Thymus (tissue), 14 donors: ENCODE measurements at places on chromosomes 2 and 18. TPM values are rescaled to one million over a fixed set of nuclear protein-coding genes. Genes with fewer than 3 reads are reported as not detected.

GRCh38 chr18:78784861-78785260 lies 194.8 kb upstream of the SALL3 start:
- no peak for DNase-seq

TMEM247 gene
- not detected for total RNA-seq

HOXD8 gene
- total RNA-seq: 1.5 TPM

TTR gene
- 1.5 TPM for total RNA-seq
